C1 segment of cervical spinal cord (tissue), 14 donors: ENCODE measurements at places on chromosomes 7 and 10.

DNA sequence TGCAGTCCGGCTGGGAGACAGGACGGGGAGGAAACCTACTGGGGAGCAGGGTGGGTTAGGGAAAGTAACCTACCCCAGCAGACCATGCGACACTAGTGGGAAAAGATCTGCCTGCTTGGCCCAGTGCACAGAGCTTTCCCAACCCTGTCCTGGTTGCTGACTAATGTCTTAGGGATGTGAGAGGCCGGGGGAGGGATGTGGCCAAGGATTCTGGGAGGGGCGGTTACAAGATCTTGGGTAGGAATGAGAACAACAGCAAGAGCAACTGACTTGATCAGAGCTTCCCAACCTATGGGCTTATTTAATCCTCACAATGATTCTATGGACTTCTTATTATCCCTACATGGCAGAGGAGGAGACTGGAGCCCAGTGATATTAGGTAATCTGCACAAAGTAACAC, 24.0 kb upstream of the EIF5AL1 start:
- no peak for DNase-seq

- no peak for DNase-seq
These were observed 106.2 kb downstream of the PLXDC2 start for GRCh38 chr10:19922236-19922963.

GRCh38 chr7:151382079-151382885, 27.6 kb downstream of the WDR86 start:
- no peak for DNase-seq

GRCh38 chr7:25389489-25390106, 161.3 kb upstream of the NPVF start:
- DNase-seq = no peak

GRCh38 chr10:78950656-78951587, 117.8 kb upstream of the ZMIZ1 start:
- no peak for DNase-seq

- no peak for DNase-seq
These were observed 305.8 kb downstream of the KIF20B start for GRCh38 chr10:90007226-90007625.

GRCh38 chr10:89228962-89229361, 21.8 kb upstream of the CH25H start:
- DNase-seq = no peak

DNA sequence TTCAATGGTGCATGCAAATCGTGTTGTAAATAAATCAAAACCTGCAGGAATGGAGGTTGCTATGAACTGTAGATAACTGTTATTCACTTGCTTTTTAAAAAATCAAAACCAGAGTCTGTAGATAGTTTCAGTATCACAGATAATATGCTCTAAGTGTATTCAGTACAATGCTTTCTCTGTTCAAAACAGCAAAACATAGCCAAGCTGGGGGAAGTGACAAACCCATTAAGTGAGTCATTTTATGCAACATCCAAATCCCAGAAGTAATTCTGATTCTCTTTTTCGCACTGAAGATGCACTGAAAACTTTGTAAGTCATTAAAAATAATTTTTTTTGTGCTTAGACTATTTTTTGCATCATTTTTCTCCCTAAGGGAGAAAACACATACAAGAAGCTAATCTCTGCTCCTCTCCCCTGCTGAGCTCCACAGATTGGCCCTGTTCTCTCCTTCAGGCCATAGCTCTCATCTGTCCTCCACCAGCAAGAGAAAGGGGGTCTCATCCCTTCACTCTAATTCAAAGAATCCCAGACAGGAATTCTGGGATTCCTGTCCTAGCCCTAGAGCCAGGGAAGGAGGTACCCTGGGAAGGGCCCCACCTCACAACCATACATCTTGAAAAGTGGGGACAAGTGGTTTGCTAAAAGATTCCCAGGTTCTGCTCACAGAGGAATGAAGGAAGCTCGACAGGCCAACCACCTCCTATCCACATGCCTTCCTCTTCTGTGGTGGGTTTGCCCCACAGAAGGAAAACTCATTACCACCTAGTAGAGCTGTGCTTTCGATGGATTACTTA, 4.9 kb downstream of the PRTFDC1 start:
- no peak for DNase-seq

- no peak for DNase-seq
These were observed 2.8 kb downstream of the JAKMIP3 start for GRCh38 chr10:132068431-132069121.

- DNase-seq = no peak
These were observed 136.3 kb downstream of the SORCS1 start for GRCh38 chr10:107028236-107028635.

GRCh38 chr7:151380199-151381097, 29.4 kb downstream of the WDR86 start:
- no peak for DNase-seq

DNA sequence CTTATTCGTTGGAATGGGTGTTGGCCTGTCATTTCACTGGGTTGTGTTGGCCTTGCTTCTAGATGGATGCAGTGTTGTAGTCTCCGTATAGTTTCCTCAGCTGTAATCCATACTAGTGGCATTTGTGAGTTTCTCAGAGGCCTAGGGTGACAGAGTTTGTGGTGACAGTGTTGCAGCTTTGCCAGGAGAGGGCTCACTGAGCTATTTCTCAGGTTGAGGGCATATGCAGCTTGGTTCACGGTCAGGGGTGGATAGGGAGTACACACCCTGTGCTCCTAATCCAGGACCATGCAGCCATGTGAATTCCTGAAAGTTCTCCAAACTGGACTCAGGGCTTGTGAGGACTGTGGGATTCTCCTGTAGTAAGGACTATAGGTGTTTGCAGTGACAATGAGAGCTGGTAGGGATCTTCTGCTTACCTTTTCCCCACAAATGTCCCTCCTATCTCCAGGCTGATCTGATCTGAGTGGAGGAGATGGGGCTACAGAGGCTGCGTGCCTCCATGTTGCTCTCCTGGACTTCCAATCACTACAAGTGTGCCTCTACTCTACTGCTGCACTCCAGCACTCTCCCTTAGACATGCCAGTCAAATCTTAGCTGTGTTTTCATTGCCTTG, 229.0 kb downstream of the STK31 start:
- no peak for DNase-seq

DNA sequence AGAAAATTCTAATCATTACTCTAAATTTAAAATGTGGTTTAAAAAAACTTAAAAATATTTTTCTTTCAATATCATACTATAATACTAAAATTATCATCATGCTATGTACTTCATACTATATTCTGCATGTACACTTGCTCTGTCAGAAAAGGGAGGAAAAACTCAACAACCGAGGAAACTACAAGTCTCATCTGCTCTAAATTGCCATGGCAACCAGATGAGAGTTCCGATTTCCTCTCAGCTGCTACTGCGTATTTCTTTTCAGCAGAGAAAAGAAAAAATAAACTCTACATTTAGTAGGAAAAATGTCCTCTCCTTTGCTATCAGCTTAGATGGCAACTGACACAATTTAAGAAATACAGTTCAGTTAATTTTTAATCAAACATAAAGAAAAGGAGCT, 178.9 kb downstream of the SRPK2 start:
- DNase-seq = no peak

- DNase-seq = no peak
These were observed 34.0 kb downstream of the DNAJB12 start for GRCh38 chr10:72320676-72321247.

DNA sequence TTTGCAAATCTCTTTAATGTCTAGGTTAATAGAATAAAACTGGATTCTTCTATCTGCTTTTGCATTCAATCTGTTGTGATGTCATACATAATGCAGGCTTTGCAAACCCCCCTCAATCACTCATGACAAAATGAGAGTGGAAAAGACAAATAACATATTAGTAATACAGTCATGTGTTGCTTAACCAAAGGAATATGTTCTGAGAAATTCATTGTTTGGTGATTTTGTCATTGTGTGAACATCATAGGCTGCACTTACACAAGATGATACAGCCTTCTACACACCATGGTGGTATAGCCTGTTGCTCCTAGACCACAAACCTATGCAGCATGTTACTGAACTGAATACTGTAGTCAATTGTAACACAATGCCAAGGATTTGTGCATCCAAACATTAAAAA, 87.3 kb upstream of the SEC61G start:
- DNase-seq = no peak

DNA sequence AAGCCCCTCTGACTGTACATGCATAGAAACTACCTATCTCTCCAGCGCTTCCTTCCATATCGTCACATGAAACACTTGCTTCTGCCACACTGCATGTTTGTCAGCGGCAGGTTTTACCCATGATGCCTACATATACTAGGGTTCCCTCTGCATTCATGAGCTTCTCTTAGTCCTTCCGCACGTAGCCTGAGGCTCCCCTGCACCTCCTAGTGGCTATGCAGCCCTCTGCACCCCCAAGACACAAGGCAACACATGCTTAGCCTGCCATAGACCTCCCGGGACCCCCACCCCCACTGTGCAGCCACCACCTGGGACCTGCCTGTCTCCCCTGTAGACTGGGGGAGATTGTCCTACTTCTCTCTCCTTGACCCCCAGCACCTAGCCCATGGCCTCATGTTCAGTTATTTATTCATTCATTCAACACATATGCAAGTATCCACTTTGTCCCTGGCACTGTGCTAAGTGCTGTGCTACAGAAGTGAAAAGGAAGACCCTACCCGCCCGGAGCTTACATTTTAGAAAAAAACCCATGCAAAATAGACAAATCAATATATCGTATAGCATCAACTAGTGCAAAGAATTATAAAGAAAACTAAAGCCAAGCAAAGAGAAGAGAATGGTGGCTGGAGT, 23.5 kb downstream of the TMEM273 start:
- no peak for DNase-seq

DNA sequence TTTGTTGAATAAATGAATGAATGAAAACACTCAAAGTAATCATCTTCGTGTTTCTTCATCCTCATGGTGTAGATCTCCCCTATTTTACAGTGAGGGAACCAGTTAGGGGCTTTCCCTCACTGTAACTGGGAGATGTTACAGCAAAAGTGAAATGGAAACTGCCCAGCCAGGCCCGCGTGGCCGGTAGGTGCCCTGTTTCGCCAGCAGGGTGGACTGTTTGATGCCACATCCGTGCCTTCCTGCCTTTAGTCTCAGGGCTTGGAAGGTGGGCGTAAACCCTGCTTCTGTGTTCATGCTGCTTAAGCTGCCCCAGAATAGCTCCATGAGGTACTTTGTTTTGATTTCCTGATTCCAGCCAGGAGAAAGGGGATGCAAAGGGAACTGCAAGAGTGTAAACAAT, 268.8 kb downstream of the PLXNA4 start:
- no peak for DNase-seq

DNA sequence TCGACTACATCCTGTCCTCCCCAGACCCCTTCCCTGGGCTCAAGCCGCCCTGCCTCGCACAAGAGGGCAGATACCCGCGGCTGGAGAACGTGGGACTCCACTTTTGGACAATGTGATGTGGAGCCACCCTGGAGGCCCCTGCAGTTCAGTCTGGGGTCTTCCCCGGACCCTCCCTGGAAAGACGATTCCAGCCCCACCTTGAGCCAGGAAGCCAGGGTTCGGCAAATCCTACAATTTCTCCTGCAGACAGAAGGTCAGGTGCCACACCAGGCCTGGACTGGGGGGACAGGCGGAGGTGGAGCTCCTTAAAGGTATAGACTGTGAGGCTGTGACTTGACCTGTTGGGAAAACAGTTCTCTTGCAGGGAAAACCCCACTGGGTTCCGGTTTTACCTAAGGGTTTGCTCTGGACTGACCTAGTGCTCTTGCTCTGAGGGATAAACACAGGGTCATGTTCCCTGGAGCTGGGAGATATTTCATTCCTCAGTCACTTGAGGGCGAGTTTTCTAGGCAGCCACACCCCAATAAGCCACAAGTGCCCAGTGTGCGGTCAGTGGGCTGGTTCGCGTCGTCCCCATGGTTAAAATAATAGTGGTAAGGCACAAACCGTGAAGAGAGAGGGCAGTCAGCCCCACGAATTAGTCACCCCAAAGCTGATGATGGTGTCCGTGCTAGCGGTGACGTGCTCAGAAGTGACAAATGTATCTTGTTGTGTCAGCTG, 1.6 kb downstream of the FOXL3 start:
- no peak for DNase-seq

- peak; percentile 40 for DNase-seq
These were observed 179.3 kb downstream of the NPSR1 start for GRCh38 chr7:34837316-34837715.

DNA sequence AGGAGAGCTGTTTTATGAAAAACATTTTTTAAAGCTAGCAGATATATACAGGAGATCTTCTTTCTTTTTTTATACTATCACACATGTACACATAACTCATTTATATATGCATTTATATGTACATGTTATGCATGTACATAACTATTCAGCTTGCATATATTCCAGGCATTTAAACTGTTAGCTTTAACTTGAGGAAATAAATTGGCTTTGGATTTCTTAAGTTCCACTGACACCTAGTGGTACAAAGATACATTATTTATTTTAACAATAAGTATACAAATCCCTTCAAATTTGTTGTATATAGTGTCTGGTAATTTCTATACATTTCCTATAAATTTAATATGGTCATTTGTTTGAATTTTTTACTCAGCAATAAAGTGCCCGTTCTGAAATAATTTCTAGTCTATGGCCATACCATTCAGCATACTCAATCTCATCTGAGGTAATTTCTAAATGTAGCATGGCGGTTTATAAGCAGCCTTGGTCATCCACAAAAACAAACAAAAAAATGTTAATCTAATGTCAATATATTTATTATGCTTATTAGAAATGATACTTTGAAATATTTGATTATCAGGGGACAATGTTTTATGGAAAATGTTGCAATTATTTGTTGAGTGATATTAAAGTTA, 11.6 kb downstream of the ZDHHC6 start:
- no peak for DNase-seq

GRCh38 chr7:1706721-1707613, 36.9 kb downstream of the ELFN1 start:
- no peak for DNase-seq

GRCh38 chr7:12926206-12926605, 238.8 kb downstream of the ARL4A start:
- no peak for DNase-seq

GRCh38 chr10:102775935-102776669, 32.4 kb downstream of the WBP1L start:
- DNase-seq = peak; percentile 12

- no peak for DNase-seq
These were observed 163.8 kb downstream of the GRK5 start for GRCh38 chr10:119370972-119371703.

- no peak for DNase-seq
These were observed 134.9 kb downstream of the RAMP3 start for GRCh38 chr7:45292481-45292880.
